ENCODE measurements at places on chromosomes 16 and 17.

DNA sequence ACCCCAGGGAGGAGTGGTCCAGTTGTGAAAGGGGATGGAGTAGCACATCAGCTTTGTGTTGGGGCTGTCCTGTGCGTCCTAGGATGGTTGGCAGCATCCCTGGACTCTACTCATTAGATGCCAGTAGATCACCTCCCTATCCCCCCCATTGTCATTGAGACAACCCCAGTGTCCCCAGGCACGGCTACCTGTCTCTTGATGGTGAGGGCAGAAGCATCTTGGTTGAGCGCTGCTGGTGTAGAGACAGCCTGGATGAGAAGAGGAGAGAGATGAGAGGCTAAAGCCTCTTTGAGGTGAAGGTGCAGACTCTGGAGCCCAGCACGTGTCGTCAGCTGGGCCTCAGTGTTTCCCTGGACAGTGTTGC, 55.4 kb downstream of the TNFRSF13B start:
- no peak for DNase-seq

GRCh38 chr16:69329369-69330285, 761 bp downstream of the PDF start:
- peak; percentile 55 for DNase-seq

DNA sequence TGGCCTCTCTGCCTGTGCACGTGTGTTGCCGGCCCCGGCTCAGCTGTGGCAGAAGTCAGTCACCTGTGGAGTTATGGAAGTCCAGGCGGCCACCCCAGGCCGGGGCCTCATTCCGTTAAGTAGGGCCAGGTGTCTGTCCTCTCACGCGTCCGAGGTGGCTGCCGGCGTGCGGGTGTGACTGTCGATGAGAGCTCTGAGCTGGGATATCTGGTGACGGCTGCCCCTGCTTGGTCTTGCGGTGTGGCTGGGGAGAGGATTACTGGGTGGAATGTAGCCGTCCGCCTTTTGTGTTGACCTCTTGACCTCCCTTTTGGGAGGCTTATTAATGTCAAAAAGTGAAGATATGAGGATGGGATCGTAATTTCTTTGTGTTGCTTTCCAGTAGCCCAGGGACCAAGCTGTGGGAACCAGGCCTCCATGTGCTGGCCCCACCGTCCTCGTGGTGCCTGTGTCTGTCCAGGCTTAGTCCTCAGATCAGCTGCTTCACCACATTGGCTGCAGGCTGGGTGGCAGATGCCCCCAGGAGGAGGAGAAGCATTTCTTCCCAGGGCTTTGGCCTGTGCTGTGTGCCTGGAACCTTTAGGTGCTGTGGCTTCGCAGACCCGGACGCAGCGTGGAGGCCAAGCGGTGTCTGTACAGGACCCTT, 23.0 kb upstream of the ZNF750 start:
- no peak for DNase-seq

DNA sequence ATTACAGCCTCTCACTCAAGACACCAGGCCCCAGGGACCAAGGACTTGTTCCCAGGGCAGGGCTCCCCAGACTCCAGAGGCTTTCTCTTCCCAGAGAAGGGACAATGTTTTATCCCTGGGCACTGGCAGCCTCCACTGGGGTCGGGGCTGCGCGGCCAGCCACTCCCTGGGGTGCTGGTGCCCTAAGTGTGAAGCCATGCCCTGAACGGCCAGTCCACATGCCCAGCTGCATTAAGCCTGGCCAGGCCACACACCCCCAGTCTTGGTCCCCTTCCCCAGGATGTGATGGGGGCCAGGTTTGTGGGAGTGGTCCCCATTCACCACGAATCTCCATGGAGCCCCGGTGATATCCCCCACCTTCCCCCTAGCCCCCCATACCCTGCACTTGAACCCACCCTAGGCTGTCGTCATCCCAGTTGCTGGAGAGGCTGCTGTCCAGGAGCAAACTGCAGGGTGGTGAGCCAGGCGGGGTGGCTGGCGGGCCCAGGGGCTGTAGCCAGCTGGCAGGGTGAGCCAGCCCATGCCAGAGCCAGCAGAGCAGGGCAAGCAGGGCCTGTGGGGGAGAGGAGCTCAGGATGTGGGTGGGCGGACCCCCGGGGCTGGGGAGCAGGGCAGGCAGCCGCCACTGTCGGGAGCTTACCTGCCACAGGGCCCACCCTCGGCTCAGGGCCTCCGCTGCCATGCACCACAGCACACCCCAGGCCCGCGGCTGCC, 4.6 kb downstream of the PAQR4 start:
- no peak for DNase-seq

DNA sequence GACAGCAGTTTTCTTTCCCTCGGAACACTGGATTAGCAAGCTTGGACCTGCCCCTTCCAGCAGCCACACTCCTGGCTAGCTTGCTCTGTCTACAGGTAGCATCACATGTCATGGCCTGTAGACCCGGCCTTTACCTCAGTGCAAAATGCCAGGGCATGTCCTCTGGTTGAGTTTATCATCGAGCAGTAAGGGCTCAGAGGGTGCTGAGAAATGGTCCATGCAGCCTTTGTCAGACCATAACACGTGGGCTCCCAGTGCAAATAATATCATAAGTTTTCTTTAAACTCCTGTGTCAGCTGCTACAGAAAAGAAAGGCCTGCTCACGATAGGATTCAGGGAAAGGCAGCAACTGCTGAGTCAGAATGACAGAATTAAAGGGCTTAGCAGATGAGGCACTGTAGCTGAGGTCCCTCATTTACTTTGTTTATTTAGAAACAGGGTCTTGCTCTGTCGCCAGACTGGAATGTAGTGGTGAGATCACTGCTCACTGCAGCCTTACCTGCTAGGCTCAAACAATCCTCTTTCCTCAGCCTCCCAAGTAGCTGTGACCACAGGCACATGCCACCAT, 8.0 kb upstream of the GNA13 start:
- DNase-seq = no peak

DNA sequence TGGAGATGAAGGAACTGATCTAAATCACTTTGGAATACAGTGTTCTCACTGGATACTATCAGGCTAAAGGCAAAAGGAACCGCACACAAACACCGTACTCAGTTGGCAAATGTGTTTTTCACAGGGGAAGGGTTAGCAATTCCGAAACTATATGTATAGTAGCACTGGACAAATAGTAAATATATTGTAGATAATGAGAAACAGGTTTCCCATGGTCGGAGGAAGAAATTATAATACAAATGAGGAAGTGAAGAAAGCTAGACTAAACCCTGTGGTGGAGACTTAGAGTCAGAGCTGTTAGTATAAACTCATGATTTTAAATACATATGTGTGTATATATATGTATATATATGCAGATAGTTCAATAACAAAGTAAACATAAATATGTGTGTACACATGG, 414.1 kb upstream of the SALL1 start:
- no peak for DNase-seq

DNA sequence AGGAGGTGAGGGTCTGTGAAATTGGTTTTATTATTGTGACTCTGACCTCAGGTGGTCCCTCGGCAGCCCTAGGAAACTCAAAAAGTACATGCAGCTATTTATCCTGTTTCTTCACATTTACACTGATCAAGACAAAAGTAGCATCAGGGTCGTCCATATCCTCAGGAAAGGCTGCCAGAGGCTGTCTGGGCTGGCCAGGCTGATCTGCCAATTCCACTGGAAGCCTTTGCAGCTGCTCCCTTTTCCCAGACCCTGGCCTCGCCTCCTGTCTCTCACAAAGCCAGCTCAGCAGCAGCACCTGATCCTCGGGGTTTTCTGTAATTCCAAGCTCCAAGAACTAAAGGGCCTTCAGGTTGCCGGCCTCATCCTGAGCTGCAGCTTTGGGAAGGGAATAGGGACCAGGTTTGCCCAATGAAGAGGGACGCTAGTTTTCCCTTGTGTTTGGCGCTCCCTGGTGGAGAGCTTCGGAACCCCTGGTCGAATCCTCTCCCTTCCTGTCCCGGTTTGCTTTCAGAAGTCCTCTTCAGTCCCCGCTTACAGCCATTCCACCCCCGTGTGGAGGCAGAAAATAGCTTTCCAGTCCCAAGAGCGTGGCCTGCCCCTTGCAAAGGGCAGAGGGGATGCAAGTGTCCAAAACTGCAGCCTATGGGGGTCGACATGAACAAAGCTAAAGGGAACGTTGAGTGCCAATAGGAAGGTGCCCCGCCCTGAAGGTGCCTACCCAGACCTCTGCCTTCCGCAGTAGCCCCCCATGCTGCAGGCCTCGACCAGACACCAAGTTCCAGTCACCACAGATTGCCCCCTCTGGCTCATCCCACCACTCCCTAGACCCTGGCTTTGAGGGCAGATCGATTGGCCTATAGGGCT, 13.4 kb downstream of the MFSD6L start:
- peak; percentile 76 for DNase-seq

DNA sequence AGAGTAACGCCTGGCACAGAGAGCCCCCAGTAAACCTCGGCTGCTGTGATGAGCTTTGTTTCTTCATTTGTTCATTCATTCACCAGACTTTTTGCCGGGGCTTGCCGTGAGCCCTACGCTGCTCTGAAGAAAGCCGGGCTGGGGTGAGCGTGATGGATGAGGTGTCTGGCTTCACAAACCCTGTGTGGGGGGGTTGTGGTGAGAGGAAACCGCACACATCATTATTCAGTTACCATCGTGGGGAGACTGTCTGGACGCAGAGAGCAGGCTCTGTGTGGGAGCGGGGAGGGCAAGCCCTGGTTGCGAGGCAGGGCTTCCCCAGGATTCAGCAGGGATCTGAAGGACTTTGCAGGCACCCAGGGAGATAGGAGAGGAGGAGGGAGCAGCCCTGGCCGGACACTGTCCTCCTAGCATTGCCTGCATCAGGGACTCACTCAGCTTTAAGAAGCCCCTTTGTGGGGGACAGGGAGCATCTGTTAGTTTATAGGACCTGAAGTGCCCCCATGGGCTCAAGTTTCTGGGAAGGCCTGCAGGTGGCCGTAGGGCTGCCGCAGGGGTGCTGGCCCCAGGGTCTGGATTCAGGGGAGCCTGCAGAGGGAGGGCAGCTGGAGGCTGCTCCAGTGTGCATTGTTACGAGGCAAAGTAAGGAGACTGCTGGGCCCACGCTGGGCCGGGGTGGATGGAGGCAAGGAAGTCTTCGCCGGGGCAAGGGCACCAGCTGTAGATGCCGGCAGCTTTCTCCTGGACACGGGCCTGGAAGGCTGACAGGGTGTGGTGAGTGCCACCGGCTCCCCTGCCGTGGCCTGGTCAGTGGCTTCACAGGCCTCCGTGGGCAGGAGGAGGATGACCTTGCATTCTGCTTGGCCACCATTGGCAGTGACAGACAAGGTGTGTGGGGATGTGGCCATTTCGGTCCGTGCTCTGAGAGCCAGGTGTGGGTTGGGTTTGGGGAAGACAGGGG, 334.5 kb downstream of the SEC14L1 start:
- peak; percentile 79 for DNase-seq

GRCh38 chr16:84371553-84371865, 3.2 kb downstream of the ATP2C2 start:
- no peak for DNase-seq

DNA sequence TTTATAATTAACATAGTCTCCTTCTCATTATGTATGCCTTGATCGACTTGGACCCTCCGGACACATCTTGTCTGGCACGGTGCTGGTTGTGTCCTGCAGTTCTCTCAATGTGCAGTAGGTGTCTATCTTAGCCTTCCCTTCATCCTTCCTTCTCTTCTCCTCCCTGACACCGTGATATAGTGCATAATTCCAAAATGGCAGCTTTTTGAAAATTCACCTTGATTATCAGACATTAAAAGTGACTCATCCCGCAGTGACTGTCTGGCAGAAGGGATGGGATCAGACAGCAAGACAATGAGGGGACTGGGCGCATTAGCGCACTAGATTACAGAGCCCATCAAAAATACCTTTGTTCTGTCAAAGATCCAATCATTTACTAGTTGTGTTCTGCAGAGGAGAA, 70.0 kb upstream of the PMFBP1 start:
- no peak for DNase-seq

DNA sequence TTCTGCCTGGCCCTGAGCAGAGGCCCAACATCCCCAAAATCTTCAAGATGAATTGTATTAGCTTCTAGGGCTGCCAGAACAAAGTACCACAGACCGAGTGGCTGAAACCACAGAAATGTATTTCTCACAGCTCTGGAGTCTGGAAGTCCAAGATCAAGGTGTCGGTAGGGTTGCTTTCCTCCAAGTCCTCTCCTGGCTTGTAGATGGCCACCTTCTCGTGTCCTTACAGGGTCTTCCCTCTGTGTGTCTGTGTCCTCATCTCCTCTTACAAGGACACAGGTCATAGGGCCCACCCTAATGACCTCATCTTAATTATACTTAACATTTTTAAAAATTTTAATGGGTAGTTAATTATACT, 215.7 kb downstream of the NTN1 start:
- DNase-seq = no peak

Data from stimulated activated CD4-positive, alpha-beta T cell treated with anti-CD3 and anti-CD28 coated beads, Interleukin-2, amount 100 ng/mL, for 24 hours (primary cell).